ENCODE measurements at places on chromosomes 6 and 20. TPM values are rescaled to one million over a fixed set of nuclear protein-coding genes. Genes with fewer than 3 reads are reported as not detected.

The MYLK2 gene
- total RNA-seq = not detected

The DDAH2 gene
- 119 TPM for total RNA-seq

The HLA-DRB5 gene
- total RNA-seq = not detected

The C6orf132 gene
- total RNA-seq = 1.2 TPM

The PTPN1 gene
- 20.0 TPM for total RNA-seq

The CGA gene
- not detected for total RNA-seq

Data from fibroblast of lung (primary cell).